ENCODE measurements at places on chromosomes 3 and 15.

DNA sequence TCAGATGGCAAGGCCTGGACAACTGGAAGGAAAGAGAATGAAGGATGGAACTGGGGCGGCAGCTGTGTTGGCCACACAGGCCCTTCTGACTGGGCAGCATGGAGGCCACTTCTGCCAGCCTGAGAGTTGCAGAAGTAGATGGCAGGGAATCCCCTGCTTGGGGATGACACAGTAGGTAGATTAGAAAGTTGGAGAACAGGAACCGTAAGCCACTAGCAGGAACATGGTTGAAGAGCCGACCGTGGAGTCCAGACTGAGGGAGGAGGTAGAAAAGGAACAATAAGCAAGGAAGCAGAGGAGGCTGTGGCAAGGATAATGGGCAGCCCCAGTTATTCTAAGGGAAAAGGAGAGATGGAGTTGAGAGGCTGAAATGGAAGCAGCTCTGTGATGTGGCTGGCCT, 26.4 kb upstream of the ZNF774 start:
- DNase-seq = no peak

DNA sequence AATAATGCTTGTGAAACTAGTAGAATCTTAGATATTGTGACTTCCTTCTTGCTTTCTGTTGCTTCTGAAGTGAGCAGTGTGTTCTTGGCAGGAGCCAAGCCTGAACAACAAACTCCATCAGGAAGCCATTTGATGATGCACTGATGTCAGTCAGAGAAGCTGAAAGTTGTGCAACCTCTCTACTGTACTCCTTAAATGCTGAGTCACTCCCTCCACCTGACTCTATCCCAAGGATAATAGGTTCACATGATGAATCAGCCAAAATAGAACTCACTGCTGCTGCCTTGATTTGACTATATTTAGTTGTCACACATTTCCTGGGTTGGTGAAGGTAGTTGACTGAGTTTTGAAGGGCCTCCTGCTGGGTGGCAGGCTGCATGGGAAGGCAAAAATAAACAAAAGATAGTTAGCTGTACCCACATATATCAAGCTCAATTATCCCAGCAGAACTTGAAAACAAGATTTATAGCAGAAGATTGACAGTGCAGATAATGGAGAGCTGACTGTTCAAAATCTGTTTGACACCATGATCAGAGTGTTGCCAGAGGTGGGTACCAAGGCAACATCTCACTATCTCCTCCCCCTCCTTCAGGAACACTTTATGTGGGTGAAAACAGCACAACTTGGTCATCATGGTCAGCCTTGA, 328.4 kb upstream of the DPH6 start:
- DNase-seq = no peak

- DNase-seq = no peak
Observed at GRCh38 chr3:129505341-129505740, 23.1 kb upstream of the RHO start.

GRCh38 chr3:188861842-188862744, 309.7 kb upstream of the TPRG1 start:
- DNase-seq = no peak

DNA sequence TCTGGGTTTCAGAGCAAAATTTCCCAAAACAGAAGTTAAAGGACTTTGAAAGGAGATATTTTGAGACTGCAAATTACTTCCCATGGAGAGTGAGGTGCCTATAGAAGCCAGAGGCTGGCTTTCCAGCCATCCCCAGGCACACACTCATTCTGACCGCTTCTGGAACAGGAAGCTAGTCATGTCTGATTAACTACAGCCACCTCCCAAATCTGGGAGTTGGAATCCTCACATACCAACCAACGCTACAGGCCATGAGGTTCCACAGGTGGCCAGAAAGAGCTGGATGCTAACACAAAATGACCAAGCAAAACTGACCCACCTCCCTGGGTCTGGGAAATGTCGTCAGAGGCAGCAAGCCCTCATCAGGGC, 87.2 kb downstream of the SNRK start:
- DNase-seq = no peak

DNA sequence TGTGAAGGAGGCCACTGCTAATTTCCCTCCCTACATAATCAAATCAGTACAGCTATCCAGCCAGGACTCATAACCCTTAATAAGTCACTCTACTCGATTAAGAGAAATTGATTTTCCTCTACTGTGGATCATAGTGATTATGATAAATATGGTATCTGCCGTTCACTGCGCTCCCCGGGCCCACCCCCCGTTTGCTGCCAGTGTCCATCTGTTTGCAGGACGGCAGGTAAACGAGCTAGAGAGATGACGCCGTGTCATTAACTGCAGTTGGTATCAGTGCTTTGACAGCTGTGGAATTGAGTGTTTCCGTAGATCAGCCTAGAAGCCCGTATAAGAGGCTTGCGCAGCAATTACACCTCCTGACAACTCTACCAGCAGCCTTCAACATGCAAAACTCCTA, 94.9 kb downstream of the ROBO2 start:
- no peak for DNase-seq

DNA sequence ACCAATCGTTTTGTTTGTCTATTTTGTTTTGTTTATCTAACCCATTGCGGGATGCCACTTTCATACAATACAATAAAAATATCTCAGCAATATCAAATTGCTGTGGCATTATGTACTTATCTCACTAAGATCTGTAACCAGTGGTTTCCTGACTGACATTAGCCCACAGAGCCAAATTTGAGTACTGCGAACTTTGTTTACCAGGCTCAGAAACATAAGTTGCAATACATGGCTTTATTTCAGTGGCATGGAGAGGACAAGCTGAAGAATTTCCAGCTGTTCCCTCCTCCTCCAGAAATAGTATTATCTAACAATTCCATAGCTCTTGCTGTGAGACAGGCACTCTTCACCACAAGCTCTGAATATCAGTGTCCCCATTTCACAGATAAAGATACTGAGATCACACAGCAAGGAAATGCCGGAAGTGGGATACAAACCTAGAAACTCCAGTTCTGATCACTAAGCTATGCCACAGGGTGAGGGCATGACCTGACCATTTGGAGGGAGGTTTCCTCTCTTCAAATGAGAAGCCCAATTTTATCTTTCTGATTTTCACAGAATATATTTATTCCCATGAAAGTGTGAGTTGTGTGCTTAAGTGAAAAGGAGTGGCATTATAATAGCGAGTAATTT, 469.9 kb upstream of the CBLB start:
- DNase-seq = no peak

- no peak for DNase-seq
Observed at GRCh38 chr3:65142456-65142855, 454.7 kb upstream of the ADAMTS9 start.

DNA sequence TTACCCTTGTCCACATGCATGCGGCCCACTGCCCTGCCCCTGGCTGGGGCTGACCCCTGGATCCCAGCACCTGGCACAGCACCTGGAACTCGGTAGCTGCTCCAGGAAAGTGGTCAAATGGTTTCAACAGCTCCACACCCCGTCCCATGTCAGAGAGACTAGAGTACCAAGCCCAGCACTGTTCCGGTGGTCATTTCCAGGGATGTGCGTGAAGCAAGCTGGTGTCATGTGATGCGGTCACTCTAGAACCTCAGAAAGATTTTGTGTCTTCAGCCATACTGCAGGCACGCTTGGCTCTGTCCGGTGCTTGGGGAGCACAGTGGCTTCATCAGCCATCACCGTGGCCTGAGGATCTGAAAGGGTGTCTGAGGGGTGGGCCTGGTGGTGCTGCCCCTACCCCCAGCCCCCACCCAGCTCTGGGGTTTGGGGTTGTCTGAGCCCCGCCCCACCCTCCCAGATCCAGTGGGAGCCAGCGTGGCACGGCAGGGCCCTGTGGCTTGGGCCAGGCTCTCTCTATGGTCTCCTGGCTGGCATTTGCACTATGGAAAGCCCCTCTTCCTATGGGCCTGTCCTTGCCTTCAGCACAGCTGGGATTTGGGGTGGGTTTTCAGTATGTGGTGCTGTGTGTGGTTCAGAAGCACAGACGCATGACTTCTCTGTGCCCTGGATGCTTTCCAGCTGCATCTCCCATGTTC, 15.3 kb downstream of the APBA2 start:
- no peak for DNase-seq

- no peak for DNase-seq
Observed at GRCh38 chr3:125045194-125045593, 10.6 kb downstream of the HEG1 start.

DNA sequence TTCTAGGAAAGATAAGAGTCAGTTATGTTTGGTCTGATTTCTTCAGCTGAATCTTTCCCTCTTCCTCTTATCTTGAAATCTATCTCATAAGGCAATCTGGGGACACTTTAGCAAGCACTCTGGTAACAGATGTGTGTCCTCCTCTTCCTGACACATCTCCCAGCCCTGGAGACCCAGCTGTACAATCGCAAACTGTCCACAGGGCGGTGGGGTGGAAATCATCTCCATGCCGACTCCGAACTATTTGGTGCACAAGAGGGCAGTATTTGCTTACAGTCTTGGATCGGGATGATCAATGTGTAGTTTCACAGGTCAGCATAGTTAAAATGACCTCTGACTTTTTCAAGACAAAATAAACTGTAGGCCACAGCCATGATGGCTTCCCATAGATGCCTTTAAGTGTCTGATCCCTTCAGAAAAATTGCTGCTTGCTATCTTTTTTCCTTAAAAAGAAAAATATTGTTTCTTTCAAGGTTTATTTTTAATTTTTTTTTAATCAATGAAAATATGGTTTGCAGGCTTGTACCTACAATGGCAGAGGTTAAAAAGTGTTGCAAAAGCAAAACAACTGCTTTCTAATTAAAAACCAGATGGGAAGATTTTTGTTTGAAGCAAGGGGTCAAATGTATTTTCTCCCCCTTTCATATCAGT, 17.7 kb downstream of the EEFSEC start:
- no peak for DNase-seq

DNA sequence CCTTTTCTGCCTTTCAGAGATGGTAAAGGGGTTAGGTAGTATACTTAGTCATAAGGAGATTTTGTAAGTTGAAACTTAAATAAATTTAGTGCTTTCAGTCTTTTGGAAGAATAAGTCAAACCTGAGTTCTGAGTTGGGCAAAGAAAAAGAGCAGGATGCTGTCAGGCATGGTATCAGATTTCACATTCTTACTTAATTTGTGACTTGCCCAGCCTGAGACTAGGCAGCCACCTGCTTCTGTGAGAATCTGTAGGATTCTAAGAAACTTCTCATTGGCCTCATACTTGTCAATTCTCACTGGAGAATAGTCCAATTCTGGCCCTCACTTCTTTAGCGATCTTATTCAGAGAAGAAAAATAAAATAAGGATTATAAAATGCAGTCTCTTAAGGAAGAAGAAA, 577.5 kb downstream of the DIPK2A start:
- no peak for DNase-seq

DNA sequence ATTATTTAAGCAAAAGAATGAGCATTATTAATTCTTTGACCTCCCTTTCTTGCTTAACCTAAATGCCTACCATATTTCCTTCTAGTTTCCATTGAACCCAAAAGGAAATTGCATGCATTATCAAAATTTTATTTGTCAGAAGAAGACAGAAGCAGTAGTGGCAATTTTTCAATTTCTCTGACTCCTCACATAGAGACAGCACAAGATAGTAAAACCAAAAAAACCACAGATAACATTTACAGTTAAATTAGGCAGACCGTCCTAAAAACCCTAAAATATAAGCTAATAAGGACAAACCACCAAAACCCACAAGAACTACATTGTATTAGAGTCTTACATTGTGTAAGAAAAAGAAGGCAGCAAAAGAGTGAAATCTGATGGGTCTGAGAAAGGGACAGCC, 27.1 kb downstream of the GOLGB1 start:
- no peak for DNase-seq

DNA sequence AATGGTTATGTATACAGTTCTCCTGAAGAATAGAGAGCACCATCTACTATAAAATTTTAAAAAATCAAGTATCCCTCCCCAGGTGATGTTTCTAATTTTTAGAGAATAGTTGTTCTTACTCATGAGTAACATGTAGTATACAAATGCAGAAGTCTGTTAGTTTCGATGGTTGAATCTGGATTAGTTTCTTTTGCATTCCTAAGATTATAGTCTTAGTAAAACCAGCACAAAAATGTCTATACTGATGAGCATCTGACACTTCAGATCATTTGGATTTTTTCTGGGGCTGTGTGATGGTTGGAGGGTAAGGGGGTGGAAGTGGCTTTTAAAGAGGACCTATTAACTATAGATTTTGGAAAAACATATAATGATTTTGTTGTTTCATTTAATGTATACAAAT, 167.3 kb upstream of the SGO1 start:
- no peak for DNase-seq

- DNase-seq = no peak
Observed at GRCh38 chr3:127747066-127747465, 74.3 kb downstream of the ABTB1 start.

GRCh38 chr3:196707566-196707965, 4.5 kb downstream of the CEP19 start:
- DNase-seq = no peak

DNA sequence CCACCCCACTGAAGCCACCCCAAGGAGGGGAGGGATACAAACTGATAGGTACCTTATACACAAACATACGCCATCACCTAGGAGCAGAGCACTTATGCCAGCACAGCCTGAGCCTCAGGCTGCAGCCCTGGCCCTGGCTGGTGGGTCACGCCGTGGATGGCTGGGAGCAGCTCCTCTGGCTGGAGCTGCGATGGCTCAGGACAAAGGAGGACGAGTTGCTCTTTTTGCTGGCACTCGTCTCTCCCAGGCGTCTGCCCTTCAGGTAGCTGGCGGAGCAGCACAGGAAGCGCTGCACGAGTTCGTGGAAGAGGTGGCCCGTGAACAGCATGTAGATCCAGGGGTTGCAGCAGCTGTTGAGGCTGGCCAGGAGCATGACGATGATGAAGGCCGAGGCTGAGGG, 16.6 kb downstream of the OXTR start:
- DNase-seq = no peak

DNA sequence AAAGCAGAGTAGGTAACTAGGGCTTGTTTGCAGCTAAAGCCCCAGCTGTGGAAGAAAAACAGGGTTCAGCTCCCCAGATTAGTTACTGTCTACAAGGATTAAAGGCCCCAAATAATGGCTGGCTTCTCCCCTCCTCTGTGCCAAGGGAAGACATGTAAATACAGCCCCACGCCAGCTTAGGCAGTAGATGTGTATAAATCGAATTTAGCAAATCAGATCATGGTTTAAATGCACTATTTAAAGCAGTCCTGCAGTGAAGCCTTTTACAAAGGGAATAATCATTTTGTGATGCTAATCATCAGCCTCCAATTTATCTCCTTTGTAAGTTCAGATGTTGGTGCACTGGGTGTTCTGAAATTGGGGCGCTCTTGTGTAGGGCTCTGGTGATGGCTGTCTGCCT, 46.7 kb upstream of the POLG start:
- DNase-seq = no peak

- DNase-seq = peak; percentile 68
Observed at GRCh38 chr3:184133840-184134745, 1.1 kb upstream of the EIF2B5 start.

DNA sequence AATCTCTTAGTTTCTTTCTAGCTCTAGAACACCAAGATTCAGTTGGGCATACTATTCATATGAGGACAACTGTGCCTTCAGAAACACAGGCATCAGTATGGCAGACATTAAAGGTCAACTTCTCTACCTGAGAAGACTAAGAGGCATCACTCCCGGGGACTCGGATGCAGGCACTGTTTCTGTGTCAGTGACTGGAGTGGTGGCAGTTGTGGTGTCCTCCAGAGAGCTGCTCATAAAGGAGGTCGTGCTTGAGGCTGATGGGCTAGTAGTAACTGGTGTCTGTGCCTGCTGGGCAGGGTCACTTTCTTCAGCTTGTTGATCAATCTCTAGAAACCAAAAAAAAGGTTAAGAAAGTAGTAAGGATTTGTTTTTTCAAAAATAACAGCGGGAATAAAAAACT, 75.2 kb downstream of the FBXL22 start:
- no peak for DNase-seq
